ENCODE measurements at places on chromosomes 5 and 9.

- no peak for DNase-seq
Measured at GRCh38 chr5:133409210-133409674, 203.1 kb downstream of the FSTL4 start.

DNA sequence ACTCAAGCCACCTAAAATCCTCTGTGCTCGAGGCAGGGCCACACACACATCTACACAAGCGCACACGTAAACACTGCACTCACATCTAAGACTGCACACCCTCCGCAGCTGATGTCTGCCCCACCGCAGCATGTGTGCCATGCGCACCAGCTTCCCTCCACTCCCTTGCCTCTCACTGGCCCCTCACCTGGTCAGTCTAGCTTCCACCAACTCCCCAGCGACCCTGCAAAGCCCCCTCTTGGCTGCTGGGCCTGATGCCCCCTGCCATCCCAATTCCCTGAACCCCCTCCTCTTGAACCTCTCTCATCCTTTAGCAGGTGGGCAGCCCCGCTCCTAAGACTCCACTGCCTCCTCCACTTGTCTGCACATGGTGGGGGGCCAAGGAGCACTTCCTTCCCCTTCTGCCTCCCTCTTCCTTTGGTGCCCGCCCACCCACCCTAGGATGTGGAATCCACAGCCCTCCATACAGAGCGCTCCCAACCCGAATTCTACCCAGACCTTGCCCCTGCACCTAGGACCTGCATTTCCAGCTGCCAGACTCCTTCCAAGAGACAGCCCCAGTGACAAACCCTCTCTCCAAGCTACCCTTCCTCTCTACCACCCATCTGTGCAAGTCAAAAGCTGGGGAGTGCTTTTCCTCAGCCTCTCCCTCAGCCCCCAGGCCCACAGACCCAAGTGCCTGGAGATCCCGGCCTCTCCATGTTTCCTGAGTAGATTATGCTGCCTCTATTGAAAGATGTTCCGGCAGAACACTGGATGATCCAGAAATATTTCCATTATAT is 23.9 kb downstream of the ADAMTS2 start:
- no peak for DNase-seq

GRCh38 chr9:100591139-100591538 is 13.3 kb downstream of the CAVIN4 start:
- no peak for DNase-seq

GRCh38 chr5:57259704-57260103 is 85.8 kb downstream of the GPBP1 start:
- DNase-seq = no peak

- DNase-seq = no peak
Measured at GRCh38 chr5:135069895-135070657, 36.0 kb upstream of the PITX1 start.

DNA sequence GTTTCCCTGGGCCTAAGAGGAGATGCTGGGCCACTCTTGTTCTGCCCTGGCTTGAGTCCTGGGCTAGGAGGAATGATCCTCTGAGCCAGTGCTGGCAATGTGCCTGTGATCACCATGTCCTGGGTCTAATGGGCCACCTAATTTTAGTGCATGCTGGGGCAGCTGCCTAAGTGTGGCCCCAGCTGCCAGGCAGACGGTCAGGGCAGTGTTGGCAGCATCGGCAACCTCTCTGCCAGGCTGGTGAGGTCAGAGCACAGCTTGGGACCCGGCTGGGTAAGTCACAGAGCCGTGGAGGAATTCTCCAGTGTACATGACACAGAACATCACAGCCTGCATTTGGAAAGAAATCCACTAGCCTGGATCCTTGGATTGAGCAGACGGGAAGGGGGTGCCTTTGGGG is 21.4 kb upstream of the PITX1 start:
- no peak for DNase-seq

DNA sequence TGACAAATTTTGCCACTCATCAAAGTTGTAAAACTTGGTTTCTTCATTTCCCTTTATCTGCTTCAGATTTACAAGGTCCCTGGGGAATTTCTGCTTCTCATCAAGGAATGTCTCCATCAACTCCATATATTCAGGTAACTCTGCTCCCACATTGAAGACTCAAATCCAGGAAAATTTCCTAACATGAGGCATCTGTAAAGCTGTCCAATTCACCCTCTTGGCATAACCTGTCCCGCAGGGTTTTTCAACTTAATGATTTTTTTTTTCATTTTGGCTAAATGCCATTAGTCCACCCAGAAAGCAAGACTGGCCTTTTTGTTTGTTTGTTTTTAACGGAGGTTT is 50.2 kb upstream of the SLC30A5 start:
- no peak for DNase-seq

GRCh38 chr9:87537625-87538024 is 40.0 kb downstream of the DAPK1 start:
- no peak for DNase-seq

DNA sequence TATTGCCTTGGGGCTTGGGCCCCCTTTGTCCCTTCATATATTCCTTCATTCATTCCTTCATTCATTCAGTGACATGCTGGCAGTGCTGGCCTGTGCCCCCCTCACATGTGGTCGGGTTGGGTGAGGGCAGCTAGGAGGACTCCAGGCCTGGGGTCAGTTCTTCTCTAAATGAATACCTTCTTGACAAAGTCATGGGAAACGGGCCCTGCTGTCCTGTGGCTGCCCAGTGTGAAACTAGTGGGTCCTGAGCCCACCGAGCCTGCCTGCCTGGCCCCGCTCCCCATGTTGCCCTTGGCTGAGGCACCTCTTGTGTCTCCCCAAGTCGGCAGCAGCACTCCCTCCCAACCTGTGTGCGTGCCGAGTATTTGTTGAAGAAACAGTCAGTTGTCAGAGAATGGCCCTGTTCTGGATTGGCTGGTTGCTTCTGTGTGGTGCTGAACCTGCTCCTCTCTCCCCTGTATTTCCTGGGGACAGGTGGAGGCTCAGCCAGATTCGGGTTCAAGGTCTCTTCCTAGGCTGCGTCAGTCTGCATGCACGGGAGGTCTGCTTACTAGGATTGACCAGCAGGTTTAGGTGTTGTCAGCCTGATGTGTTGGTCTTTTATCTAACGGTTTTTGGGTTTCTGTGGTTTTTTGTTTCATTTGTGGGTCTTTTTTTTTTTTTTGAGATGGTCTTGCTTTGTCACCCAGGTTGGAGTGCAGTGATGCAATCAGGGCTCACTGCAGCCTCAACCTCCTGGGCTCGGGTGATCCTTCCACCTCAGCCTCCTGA is 3.0 kb upstream of the CEL start:
- DNase-seq = no peak

- DNase-seq = no peak
Measured at GRCh38 chr5:158139161-158139560, 280.2 kb upstream of the CLINT1 start.
